ENCODE measurements at places on chromosomes 2 and 18.

GRCh38 chr2:194260185-194260584, 1396.8 kb upstream of the SLC39A10 start:
- DNase-seq = no peak

- DNase-seq = no peak
Observed at GRCh38 chr2:172086241-172087206, 1.2 kb downstream of the DLX1 start.

- DNase-seq = no peak
Observed at GRCh38 chr2:195316486-195316885, 340.5 kb upstream of the SLC39A10 start.

GRCh38 chr2:15636972-15637785, 45.5 kb downstream of the DDX1 start:
- DNase-seq = no peak

DNA sequence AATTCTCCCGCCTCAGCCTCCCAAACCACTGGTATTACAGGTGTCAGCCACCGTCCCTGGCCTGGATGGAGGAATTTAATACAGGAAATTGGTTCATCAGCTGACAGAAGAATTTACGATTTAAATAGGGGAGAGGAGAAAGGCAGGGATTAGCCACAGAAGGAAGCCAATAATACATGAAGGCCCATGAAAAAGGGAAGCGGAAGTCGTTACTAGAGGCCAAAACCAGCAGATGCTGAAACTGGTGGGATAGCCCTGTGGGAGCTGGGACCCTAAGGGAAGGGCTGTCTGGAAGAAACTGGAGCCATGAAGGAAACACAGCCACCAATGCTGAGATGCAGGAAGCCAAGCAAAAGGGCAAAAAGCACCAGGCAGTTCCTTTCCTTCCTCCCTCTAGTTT, 163.7 kb upstream of the RMP24 start:
- no peak for DNase-seq

GRCh38 chr2:225091336-225091735, 49.1 kb upstream of the DOCK10 start:
- no peak for DNase-seq

DNA sequence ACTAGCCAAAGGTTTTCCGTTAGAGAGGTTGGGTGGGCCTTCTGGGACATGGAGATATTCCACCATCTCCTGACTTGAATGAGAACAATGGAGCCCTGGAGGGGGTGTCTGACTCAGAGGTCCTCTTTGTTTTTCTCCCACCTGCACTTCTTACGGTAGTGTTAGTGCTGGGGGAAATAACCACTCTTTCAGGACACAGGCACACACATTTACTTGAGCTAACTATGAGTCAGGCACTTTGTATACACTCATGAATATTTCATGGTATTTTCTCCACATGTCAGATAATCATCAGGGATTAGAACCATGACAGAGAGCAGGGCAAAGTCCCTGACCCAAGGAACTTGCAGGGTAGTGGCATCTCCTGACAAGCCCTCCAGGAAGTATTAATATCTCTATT, 439.1 kb downstream of the TSN start:
- DNase-seq = no peak

- DNase-seq = peak; percentile 48
Observed at GRCh38 chr2:209473930-209474419, 50.1 kb downstream of the MAP2 start.

DNA sequence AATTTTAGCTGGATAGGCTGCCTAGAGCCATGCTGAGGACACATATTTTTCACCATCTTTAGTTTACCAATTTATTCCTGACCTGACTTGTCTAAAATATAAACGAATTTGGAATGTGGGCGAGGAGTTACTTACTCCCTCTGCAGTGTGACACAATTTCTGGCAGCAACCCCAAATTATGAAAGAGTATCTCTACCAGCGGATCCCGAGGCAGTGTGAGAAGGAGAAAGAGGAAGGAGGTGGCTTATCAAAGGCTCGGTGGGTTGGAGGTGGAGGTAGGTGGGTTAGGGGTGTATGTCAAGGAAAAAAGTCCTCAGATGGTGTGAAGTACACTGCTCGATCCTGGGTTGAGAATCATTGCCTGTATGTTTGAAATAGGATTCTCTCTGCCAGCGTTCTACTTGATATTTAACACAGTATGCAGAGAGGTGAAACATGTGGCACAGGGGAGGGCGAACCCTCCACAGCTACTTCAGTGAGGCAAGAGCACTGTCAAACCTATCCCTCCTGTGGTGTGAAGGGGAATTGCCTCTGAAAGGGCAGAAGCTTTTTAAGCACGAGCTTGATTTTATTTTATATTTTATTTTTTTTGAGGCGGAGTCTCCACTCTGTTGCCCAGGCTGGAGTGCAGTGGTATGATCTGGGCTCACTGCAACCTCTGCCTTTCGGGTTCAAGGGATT, 76.0 kb downstream of the RFTN2 start:
- DNase-seq = peak; percentile 24

DNA sequence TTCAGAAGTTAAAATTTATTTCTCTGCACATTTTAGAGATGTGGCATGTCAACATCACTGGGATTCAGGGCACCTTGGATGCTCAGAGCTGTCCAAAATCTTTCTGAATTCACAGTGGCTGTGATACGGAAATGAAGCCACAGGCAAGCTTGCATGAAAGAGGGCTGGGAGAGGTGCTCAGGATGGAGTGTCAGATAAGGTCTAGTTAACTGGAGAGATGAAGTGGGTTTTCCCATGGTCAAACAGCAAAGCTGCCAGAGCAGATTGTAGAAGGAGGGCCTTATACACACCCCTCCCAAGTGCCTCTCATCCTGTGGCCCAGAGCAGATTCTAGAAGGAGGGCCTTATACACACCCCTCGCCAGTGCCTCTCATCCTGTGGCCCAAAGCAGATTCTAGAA, 286.8 kb upstream of the PXDN start:
- no peak for DNase-seq

DNA sequence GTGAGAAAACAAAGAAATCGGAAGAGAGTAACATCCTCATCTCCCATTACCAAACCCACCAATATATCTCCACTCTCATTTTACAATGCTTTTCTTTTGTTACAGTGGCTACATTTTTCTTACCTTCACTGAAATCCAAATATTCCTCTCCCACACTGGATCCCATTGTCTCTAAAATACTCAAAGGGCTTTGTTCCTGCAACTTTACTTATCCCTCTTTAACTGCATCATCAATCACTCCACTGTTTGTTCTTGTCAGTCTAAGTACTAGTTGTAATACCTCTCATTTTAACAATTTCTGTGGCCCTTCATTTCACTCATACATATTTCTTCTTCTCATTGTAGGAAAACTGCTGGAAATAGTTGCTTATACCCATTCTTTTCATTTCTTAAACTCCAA, 464.2 kb upstream of the PIK3C3 start:
- DNase-seq = no peak

DNA sequence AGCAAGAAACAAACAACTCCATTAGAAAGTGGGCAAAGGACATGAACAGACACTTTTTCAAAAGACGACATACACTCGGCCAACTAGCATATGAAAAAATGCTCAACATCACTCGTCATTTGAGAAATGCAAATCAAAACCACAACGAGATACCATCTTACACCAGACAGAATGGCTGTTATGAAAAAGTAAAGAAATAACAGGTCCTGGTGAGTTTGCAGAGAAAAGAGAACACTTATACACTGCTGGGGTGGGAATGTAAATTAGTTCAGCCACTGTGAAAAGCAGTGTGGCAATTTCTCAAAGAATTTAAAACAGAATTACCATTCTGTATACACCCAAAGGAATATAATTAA, 130.5 kb downstream of the PLCL1 start:
- no peak for DNase-seq

GRCh38 chr2:112701052-112701451, 19.8 kb upstream of the NT5DC4 start:
- DNase-seq = no peak

DNA sequence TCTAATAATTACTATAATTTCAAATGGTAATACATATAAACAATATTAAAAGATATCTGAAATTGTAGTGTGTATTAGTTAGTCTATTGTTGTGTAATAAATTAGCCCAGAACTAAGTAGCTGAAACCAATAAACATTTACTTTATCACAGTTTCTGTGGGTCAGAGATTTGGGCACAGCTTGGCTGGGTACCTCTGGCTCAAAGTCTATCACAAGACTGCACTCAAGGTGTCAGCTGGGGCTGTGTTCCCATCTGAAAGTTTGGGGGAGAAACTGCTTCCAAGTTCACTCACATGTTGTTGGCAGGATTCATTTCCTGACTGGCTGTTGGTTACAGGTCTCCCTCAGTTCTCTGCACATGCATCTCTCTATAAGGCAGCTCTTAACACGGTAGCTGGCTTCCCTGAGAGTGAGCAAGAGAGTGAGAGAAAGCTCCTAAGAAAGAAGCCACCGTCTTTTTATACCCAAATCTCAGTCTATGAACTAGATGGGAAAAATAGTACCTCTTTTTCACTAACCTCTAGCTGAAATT, 25.6 kb upstream of the WIPF1 start:
- no peak for DNase-seq

- DNase-seq = no peak
Observed at GRCh38 chr2:25437881-25438662, 96.3 kb upstream of the DNMT3A start.

DNA sequence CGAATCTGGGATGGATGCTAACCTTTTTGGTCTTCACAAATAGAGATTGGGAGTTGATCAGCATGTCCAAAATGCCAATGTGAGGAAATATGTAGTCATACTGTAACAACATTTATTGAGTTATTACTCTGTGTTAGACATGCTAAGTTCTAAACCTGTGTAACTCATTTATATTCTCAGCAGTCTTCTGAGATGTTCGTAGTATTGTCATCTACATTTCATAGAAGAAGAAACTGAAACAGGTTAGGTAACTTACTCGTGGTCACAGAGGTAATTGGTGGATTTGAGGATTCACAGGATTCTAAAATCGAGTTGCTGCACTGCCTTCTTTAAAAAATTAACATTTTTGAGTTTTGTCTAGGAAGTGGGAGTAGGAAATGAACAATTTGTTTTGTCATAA, 162.1 kb downstream of the UBE2E3 start:
- no peak for DNase-seq

- no peak for DNase-seq
Observed at GRCh38 chr2:20227894-20228505, 3.1 kb upstream of the SDC1 start.

DNA sequence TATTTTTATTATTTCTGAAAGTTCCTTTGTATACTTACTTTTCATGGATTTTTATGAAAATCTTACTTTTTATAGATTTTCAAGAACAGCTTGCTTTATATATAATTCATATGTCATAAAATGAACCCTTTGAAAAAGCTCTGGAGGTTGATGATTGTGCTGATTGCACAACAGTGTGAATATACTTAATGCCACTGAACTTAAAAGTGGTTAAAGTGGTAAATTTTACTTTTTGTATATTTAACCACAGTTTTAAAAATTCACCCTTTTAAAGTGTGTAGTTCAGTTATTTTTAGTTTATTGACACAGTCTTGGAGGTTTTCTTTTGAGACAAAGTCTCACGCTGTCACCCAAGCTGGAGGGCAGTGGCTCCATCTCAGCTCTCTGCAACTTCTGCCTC, 8.4 kb downstream of the SANBR start:
- no peak for DNase-seq

GRCh38 chr2:17107871-17108270, 410.4 kb downstream of the RAD51AP2 start:
- DNase-seq = no peak

DNA sequence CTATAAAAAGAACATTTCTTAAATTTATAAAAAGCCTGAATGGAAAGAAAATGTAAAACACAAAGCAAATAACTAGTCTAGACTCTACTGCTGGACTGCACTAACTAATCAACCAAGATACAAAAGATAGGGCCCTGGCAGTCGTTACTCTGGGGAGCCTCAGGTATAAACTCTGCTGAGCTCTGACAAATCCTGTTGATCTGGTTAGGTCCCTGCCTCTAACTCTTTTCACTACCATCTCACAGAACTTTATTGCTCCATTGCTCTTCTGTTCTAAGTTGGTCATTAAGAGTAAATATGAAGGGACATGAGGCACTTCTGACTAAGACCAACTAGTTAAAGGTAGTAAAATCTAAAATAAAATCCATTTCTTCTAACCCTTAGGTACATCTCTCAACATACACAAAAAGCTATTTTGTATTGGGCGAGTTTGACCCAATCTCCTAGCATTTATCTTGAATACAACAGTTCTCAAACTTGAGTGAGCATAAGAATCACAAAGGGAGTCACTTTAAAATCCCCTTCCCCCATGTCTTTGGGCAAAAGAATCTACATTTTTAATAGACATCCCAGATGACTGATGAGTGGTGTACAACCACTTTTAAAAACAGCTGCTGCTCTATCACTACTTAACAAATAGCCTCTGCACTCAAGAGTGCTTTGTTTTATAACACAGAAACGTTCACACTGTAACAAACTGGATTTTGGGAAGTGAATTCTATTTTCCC, 2.5 kb downstream of the CHN1 start:
- no peak for DNase-seq

DNA sequence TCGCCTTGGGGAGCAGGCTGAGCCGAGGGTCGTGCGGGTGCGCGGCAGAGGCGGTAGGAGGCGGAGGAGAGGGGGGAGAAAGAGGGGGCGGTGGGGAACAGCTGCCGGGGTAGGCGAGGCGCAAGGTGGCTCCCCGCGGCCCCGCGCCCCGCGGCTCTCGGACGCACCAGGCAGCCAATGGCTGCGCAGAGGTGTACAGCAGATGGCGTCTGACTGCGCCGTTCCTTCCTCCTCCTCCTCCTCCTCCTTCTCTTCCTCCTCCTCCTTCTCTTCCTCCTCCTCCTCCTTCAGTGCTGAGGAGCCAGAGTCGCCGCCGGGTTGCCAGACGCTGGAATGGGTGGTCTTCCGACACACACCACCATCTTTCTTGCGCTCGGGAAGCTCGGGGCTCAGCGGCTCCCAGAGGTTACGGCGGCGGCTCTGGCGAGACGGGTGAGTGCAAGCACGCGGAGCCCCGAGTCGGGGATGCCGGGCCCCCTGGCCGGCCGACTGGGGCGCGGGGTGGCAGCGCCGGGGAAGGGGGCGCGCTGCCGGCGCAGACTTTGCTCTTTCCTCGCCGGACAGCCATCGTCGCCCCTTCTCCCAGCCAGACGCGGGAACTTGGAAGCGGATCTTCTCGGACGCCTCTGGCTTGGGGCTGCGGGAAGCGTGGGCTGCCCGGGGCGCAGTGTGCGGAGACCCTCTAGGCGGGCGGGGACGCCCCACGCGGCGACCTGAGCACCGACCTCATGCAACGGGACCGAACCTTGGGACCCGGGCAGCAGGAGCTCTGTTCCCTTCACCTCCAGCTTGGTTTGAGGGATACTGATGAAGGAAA, at the start of gene THSD7B:
THSD7B (plus strand) TSS at position 290 of the 817 bp plus-strand sequence. CDS start 116,634 bp downstream, outside the sequence.
- no peak for DNase-seq

DNA sequence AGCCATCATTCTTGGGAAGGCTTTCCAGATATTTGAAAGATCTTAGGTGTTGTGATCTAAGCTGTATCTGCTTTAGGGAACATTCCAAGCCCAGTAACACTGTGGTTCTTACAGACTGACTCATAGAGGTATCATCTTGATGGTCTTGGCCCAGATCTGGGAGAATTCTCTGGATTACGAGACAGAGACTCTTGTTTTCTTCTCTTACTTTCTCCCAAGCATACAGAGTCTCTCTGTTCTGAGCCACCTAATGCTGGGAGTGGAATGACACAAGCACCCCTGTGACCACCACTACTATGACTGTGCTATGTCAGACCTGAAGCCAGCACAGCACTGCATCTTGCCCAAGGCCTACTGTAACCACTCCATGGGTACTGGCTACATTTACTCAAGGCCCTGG, 81.0 kb upstream of the EPAS1 start:
- no peak for DNase-seq

Measured in NCI-H2107 (cell line).